ENCODE measurements at places on chromosomes 6 and 20.

DNA sequence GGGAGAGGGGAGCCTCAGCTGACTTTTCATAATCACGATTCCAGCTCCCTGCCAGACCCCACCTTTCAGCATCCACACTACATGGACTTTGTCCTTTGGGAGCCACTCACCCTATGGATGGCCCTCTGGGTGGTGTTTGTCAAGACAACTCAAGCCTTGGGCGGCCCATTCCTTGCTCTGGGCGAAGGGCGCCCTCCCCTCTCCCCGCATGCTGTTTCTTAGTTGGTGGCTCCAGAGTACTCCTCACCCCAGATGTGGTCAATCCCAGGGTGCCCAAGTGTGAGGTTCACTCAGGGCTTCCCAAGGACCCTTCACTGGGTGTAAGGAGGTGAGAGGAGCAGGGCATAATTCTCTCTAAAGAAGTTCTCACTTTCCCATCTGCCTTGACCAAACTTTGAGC, 710.0 kb downstream of the QKI start:
- DNase-seq, result no peak

DNA sequence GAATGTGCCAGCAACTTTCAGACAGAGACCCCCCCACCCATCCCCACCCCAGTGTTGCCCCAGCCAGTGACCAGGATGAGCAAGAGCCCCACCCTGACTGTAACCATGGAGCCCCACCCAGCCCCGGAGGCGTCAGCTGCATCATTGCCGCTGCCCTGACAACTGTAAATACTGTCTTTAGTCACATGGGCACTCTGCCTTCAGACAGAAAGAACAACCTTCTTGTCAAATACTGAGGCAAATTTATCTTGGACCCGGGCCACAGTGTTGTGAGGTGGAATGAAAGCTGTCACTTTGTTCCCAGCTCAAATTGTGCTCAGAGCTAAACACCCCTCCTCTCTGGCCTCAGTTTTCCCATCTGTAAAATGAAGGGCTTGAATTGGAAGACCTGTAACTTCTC, 23.7 kb downstream of the MOCS3 start:
- peak; percentile 47 for DNase-seq

DNA sequence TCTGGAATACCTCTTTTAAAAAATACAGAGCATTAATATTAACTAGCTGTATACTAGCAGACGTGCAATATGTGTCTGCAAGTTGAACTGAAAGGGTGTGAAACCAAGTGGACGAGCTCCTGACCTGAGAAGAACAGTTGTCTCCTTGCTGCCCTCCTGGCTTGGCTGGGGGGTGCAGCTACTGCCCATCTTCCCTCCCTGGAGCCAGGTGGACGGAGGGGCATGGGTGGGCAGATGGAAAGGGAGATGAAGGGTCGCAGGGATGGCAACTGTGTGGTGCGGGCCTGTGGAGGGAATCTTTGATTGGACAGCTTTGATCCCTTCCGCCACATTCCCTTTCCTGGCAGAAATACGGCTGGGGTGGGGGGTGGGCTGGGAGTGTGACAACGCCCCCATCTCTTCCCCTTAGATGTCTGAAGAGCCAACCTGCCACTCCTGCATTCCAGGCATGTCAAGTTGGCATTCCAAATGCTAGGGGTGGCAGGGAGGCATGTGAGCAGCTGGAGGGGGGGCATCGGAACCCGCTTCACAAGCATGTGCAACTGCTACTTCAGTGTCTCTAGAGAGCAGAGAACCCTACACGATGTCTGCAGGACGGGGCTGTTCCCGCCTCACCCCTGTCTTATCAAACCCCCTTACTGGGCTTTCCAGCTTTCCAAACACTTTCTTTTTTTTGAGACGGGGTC, 37.3 kb downstream of the SRSF3 start:
- no peak for DNase-seq

- no peak for DNase-seq
These were observed 6.2 kb upstream of the CD93 start for GRCh38 chr20:23092384-23092756.

GRCh38 chr6:7691675-7692452, 34.0 kb upstream of the BMP6 start:
- peak; percentile 47 for DNase-seq

DNA sequence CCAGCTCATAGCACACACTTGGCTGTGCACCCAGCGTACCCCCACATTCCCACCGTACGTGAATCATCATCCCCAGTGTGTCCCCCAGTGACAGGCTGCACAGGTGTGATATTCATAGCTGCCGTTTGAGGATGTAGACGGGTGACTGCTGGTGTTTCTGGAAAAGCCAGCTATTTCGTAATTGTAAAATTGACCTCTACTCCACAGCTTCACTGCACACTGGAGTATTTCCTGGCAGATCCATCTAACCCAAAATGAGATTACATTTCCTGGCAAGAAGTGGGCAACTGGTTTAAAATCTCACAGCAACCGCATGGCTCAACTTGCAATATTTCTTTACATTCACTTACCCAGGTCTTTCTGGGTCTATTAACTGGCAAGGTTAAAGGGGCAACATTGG, 30.3 kb downstream of the CD83 start:
- no peak for DNase-seq

- DNase-seq, result peak; percentile 67
These were observed 3.2 kb downstream of the CEP162 start for GRCh38 chr6:84224251-84224650.
